ENCODE measurements at places on chromosomes 2 and 18. TPM values are rescaled to one million over a fixed set of nuclear protein-coding genes. Genes with fewer than 3 reads are reported as not detected.

IL37 gene
- polyA plus RNA-seq = 0.40 TPM

TRABD2A gene
- polyA plus RNA-seq = 0.96 TPM

TMEM182 gene
- polyA plus RNA-seq = 8.2 TPM

CAPN14 gene
- 0.13 TPM for polyA plus RNA-seq

COL3A1 gene
- 914 TPM for polyA plus RNA-seq

SIX3 gene
- polyA plus RNA-seq = not detected

MLPH gene
- polyA plus RNA-seq = 3.6 TPM

CNDP1 gene
- 1.6 TPM for polyA plus RNA-seq

ALPG gene
- not detected for polyA plus RNA-seq

REG3A gene
- polyA plus RNA-seq = not detected
